SK-N-MC (cell line): ENCODE measurements at places on chromosomes 4 and X.

GRCh38 chrX:23478561-23478960 is 143.9 kb downstream of the PTCHD1 start:
- DNase-seq = no peak

- no peak for DNase-seq
These were observed 45.7 kb upstream of the HMX1 start for GRCh38 chr4:8917321-8917811.

DNA sequence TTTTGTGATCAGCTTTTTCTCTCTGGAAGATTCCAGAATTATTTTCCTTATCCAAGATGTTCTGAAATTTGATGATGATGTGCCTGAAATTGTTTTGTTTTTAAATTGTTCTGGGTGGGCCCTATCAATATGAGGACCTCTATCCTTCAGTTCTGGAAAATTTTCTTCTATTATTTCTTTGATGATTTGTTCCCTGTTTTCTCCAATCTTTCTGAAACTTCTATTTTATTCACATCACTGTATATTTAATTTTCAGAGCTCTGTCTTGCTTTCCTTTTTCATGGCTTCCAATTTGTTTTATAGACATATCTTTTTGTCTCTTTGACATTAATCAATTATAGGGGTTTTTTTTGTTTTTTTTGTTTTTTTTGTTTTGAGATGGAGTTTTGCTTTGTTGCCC is 12.2 kb upstream of the FNIP2 start:
- DNase-seq = no peak

- DNase-seq = no peak
These were observed 249.1 kb downstream of the DCLK2 start for GRCh38 chr4:150327262-150327780.
